ENCODE measurements at places on chromosomes 12 and 14. TPM values are rescaled to one million over a fixed set of nuclear protein-coding genes. Genes with fewer than 3 reads are reported as not detected.

KRT2 gene
- total RNA-seq: not detected

TEX52 gene
- not detected for total RNA-seq

TOMM20L gene
- total RNA-seq: not detected

GLIPR1 gene
- 55.2 TPM for total RNA-seq

CD4 gene
- total RNA-seq: not detected
